ENCODE measurements at places on chromosomes 1 and 21. TPM values are rescaled to one million over a fixed set of nuclear protein-coding genes. Genes with fewer than 3 reads are reported as not detected.

Gene DRAM2
- 69.5 TPM for total RNA-seq

Gene TNFSF4
- 19.0 TPM for total RNA-seq

Gene MKNK1
- total RNA-seq = 11.9 TPM

Gene OSCP1
- total RNA-seq = 19.6 TPM
